ENCODE measurements at places on chromosomes 5 and 9. TPM values are rescaled to one million over a fixed set of nuclear protein-coding genes. Genes with fewer than 3 reads are reported as not detected.

- no peaks in the 10 kb centered on the region for H3K4me1 ChIP-seq
- no peak overlapping the region for H3K4me3 ChIP-seq
- H3K27me3 ChIP-seq = no peaks in the 10 kb centered on the region
- H3K27ac ChIP-seq = no peak overlapping the region
- no peak for DNase-seq
- no peaks in the 10 kb centered on the region for H3K36me3 ChIP-seq
These were observed 232.1 kb downstream of the CDH12 start for GRCh38 chr5:22621084-22621483.

DNA sequence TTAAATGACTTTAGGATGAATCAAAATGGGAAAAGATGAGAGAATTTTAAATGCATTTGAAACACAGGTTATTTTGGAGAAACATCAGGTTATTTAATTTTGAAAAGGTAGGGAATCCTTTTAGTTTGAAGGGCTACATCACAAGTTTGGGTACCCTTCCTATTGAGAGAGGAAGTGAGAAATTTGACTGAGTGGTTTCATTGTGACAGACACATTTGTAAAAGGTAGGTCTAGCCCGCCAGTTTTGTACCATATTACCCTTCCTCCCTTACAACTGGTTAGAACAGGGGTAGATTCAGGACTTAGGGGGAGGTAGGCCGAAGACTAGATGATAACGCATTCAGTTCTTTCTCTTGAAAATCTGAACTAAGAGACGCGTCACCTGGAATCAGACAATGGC lies 464.2 kb downstream of the EBF1 start:
- DNase-seq = no peak
- H3K36me3 ChIP-seq = no peaks in the 10 kb centered on the region
- H3K4me3 ChIP-seq = no peak overlapping the region
- H3K27ac ChIP-seq = no peak overlapping the region

- no peak overlapping the region for H3K4me3 ChIP-seq
- no peak for DNase-seq
- no peaks in the 10 kb centered on the region for H3K4me1 ChIP-seq
- H3K27me3 ChIP-seq = no peaks in the 10 kb centered on the region
These were observed 26.2 kb downstream of the NREP start for GRCh38 chr5:111730659-111731382.

- H3K27ac ChIP-seq = no peak overlapping the region
- DNase-seq = peak; percentile 65
- no peaks in the 10 kb centered on the region for H3K4me1 ChIP-seq
These were observed 82.7 kb downstream of the HSD17B3 start for GRCh38 chr9:96219026-96219899.

DNA sequence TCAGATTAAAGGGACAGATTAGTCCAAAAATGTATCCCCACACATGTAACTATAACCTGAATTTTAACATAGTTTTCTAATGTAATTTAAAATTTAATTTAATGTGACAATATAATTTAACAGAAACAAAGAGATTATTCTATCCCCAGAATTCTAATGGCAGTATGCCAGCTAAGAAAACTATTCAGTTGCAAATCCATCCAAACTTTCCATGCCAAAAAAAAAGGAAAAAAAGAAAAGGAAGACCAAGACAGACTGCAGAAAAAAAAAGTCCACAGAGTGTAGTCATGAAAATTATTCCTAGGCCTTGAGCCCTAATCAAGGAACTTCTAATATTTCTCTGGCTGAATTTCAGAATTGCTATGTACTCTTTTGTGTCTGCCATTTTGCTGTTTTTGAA lies 217.6 kb downstream of the CDH18 start:
- no peak for DNase-seq
- no peaks in the 10 kb centered on the region for H3K27me3 ChIP-seq
- no peak overlapping the region for H3K27ac ChIP-seq

- no peak overlapping the region for H3K4me3 ChIP-seq
- no peaks in the 10 kb centered on the region for H3K36me3 ChIP-seq
- H3K27ac ChIP-seq = no peak overlapping the region
- no peak for DNase-seq
These were observed 47.0 kb upstream of the HOMER1 start for GRCh38 chr5:79560771-79561524.

DNA sequence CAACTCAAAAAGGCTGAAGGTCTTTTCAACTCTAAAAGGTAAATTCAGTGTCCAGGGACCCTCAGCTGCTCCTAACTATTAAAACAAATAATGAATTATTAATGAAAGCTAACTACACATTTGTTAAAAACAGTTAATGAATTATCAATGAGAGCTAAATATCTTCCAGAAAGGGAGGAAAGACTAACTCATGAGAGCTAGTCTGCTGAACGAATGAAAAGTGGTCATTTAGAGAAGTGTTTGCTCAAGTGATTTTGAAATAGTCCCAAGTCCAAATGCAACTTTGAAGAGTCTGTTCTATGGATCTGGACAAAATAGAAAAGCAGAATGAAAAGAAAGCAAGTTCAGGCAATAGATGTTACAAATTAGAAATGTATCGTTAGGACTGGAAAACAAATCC lies 133.9 kb upstream of the SPEF2 start:
- H3K27me3 ChIP-seq = no peaks in the 10 kb centered on the region
- no peak overlapping the region for H3K27ac ChIP-seq
- DNase-seq = no peak
- H3K36me3 ChIP-seq = no peaks in the 10 kb centered on the region

PHYKPL gene
- 72.0 TPM for polyA plus RNA-seq

PTPN3 gene
- 4.3 TPM for polyA plus RNA-seq

CDO1 gene
- polyA plus RNA-seq = 93.9 TPM

PTPRD gene
- polyA plus RNA-seq = 1.5 TPM

INSL4 gene
- not detected for polyA plus RNA-seq

Measured in aorta (tissue), 5 donors.